Umbilical cord (tissue), 2 donors: ENCODE measurements at places on chromosomes 5 and 9. TPM values are rescaled to one million over a fixed set of nuclear protein-coding genes. Genes with fewer than 3 reads are reported as not detected.

DNA sequence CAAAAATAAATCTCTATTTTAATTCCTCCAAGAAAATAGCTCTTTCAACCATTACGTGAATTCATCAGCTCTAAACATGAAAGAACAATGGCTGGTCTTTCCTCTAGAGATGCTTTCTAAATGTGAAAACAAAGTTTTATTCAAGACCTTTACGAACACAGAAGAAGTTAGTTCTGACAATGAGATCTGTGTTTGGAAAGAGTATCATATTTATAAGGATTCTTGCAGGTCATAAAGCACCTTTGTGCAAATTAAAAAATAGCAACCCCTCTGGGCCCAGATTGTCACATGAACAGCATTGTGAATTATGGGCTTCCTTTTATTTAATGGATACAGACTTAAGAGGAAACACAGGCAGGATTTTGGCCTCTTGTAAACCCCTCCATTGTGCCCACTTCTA, 17.7 kb upstream of the FTMT start:
- DNase-seq = no peak

GRCh38 chr9:3080951-3081350, 237.1 kb upstream of the PUM3 start:
- DNase-seq = no peak

DNA sequence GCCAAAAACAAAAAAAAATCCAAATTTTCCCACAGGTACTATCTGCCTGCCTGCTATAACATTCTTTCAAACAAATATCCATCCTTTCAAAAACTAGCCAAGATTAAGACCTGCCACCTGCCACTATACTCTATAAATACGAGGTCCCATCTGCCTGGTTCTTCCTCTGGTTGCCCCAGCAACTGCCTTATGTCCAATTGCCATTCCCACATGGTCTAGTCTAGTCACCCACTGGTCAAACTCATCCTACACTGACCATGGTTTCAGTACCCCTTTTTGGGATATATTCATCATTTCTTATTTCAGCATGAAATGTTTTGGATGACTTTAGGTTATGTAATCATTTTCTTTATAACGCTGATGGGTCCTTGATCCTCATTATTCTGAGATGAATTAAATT, 95.1 kb upstream of the CCNG1 start:
- no peak for DNase-seq

DNA sequence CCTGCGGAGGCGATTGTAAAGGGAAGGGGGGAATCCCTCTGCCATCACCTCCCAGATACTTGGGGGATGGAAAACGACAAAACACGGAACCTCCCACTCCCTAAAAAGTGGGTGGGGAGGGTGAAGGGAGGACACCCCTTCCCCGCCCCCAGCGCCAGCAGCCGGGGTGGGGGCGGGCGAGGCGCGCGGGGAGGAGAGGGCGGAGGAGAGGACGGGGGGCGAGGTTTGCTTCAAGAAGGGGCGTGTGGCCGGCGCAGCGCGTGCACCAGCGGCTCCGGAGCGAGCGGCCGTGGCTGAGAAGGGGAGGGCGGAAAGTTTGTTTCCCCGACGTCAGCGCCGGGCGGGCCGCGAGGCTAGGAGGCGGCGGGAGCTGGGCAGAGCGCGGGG, at the start of gene PRRX2:
PRRX2 (plus strand) TSS at position 259 of the 387 bp plus-strand sequence. CDS start 221 bp downstream, outside the sequence.
- peak; percentile 74 for DNase-seq

Gene RAD17
- total RNA-seq = 36.6 TPM

Gene RMRP
- 12,614 TPM for total RNA-seq

DNA sequence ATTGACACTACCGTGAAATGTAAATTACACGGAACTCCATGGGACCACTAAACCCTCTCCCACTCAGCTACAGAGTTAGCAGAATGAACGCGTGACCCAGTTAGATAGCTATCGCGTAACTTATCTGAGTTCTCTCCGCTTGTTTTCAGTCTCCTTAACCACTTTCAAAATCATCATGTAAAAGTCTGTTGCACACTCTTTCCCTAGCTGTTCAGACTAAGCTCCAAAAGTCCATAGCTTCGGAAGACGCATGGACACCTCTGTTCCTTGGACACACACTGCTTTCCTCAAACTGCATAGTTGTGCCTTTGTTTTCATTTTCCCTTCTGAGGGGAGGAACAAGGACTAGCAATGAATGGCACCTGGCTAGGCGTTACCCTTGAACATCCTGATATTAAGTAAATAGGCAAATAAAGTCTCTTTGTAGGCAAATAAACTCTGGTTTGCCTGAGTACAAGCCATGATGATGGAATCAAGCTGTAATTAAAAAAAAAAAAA, 83.3 kb downstream of the DAPK1 start:
- DNase-seq = no peak

- DNase-seq = no peak
These were observed 314.7 kb downstream of the MLLT3 start for GRCh38 chr9:20307621-20308020.

Gene NUDCD2
- total RNA-seq = 16.4 TPM

DNA sequence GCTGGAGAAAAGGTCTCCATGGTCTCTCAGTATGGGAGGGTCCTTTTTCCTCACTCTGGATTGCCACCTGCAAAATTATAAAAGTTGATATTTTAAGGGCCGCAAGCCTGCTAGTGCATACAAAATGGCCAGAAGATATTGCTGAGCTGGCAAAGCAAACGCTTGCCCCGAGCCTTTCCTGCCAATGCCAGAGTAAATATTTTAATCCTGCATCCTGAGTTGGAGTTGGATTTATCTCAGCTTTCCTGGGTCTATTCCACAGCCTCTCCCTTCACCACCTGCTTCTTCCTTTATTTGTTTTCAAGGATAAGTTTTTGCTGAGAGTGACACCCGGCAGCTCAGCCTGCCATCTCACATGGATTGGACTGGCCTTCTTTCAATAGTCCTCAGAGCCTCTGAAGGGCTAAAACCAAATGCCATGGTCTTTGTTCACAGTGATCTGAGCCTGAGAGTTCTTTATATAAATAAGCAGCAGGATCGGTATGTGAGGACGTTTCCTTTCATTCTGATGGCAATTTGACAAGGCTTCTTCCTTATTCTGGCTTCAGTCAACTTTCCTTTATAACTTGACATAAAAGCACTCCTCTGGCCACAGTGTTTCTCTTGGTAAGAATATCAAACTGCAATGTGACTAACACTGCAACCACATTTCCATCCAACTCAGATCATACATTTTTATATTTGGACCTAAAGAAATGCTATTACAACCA, 170.1 kb downstream of the ADAMTS12 start:
- DNase-seq = no peak

DNA sequence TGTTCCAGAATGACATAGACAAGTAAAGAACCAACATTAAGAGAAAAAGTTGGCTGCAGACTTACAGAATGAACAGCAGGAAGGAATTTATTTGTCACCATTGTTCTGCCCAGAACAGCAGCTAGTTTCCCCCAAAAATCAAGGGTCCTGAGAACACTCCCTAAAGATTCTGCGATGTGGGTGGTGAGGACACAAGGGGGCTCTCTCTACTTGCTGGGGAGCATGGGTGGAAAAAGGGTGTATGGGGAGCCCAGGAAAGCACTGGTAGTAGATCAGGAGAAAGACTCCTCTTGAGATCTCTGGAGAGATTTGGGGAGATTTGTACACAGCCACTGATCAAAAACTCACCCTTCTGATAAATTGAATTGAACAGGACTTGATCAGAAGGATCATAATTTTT, 316.5 kb downstream of the KCTD16 start:
- DNase-seq = no peak

DNA sequence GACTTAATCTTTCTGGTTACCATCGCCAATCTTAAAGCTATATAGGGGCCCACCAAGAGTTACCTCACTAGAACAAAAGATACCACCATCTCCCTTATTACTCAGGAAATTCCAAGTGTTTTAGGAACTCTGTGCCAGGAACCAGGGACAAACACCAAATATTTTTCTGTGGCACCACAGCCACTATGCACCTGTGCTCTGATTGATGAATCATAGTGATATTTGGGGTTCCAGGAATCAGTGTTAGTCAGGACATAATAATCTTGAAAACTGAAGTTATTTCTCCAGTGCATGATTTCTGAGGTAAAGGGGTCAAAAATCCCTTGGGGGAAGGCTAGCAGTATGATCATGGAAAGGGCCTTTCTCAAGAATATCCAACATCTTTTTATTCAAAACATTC, 10.2 kb upstream of the TMED7 start:
- DNase-seq = no peak

Gene C1QTNF3
- total RNA-seq = 200 TPM

- DNase-seq = no peak
These were observed 1.7 kb downstream of the EBF1 start for GRCh38 chr5:159097784-159098602.

Gene MACROH2A1
- total RNA-seq = 82.1 TPM

DNA sequence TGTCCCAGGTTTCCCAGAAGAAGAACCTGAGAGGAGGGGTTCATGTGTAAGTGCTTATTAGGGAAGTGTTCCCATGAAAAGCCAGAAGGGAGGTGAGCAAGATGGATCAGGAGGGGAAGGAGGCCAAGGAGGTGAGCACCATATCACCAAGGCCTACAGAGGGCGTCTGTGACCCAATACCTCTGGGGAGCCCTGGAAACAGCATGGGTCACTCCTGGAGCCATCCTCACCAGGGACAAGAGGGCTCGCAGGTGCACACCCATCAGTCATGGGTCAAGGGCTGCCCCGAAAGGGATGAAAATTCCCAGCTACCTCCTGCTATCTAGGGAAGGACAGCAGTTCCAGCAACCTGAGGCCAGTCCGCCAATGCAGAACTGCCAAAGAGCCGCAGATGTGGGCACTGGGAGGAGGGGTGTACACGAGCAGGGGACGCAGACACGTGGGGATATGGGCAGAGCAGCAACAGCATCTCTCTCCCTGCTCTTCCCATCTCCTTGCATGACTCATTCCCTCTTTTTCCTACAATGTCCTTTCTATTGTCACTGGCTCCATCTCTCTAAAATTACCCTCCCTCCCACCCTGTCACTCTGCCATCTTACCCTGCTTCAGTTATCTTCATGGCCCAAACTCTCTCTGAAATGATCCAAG, 167.6 kb upstream of the FSTL4 start:
- DNase-seq = no peak

Gene CCNI2
- total RNA-seq = 0.72 TPM

GRCh38 chr5:176508603-176509002, 28.6 kb downstream of the RNF44 start:
- peak; percentile 15 for DNase-seq

GRCh38 chr9:19495186-19496028, 86.6 kb downstream of the ACER2 start:
- no peak for DNase-seq

DNA sequence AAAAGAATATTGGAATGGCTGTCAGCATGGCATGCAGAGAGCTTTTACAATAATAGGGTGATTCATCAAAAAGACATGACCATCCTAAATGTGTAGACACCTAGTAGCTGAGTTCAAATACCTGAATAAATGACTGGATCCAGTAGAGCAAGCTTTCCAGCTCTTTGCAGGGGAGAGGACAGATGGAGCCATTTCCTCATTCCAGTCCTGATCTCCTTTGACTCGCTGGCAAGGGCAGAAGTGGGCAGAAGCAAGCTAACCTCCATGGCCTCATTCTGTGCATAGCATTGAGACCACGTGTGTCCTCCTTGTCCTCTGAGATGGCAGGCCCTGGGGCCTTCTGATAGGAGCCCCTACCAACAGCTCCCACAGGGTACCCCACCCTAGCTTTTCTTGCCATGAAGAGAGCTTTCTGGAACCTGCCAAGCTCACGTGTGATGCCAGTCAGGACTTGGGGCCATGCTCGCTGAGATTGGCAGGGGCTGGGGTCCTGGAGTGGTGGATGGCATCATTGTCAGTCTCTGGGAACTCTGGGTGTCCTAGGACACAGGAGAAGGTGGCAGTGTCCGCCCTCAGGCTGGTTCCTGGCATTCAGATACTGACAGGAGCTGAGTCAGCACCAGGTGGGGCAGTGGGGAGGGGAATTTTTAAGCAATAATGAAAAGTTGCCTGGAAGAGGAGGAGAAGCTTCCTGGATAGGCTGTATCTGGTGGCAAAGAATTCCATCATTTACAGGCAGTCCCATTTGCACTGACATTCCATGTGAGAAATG, 33.6 kb downstream of the WWC1 start:
- peak; percentile 36 for DNase-seq

- peak; percentile 79 for DNase-seq
These were observed 18.5 kb downstream of the TMEM167A start for GRCh38 chr5:83058726-83059125.

Gene PCDHGA6
- 7.2 TPM for total RNA-seq

Gene IL5
- total RNA-seq = 7.7 TPM

DNA sequence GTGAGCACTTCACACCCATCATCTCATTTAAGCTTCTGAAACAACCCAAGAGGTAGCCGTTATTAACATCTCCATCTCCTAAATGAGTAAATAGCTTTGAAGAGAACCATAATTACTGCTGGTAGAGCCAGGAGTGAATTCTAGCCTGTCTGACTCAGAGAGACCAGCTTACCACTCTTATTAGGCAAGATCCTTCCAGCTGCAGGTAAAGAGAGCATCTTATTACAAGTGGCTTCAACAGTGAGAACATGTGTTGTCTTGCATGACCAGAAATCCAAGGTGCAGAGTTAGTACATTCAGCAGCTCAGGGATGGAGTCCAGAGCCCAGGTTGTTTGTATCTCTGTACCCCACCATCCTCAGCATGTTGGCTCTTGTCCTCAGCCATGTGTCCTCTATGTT, 10.9 kb upstream of the AFAP1L1 start:
- DNase-seq = no peak

- DNase-seq = no peak
These were observed 24.4 kb downstream of the SLC25A25 start for GRCh38 chr9:128092199-128092977.

Gene FOXD4L5
- 0.24 TPM for total RNA-seq

Gene LCN15
- 2.2 TPM for total RNA-seq

DNA sequence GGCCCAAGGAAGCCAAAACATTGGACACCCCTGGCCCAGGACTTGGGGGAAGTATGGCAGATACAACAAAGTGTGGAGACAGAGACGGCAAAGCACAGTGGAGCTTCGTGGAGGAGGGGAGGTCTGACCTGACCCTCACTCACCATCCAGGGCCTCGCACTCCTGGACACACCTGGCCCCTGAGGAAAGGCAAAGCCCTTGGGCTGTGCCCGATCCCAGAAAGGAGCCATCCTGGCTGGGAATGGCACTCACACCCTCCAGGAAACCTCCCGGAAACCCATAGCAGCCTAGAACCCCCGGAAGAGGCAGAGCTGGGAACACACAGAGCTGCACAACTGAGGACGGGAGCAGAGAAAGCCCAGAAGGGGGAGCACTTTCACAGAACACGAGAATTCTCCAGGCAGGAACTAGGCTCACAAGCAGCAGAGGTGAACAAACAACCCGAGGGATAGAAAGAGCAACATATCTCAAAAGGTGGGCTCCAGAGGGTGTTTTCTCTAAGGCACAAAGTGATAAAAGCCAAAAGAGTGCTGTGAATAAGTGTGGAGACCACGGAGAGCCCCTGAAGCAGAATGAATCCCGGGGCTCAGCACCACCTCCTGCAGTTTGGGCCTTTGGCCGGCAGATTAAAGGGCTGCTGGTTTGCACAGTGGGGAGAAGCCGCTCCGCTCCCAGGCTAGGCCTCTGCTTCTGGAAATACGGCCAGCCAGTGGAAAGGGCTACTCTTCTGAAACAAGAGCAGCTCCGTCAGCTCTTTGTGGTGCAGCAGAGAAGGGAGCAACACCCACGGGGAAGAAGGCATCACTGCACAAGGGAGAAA, 108.2 kb downstream of the UBE2R2 start:
- peak; percentile 62 for DNase-seq

Gene ZBTB26
- total RNA-seq = 4.3 TPM

GRCh38 chr5:174454890-174455289, 269.5 kb upstream of the MSX2 start:
- no peak for DNase-seq

Gene ASPN
- total RNA-seq = 132 TPM

Gene PCSK1
- 0.96 TPM for total RNA-seq
